ENCODE measurements at places on chromosomes 2 and 18. TPM values are rescaled to one million over a fixed set of nuclear protein-coding genes. Genes with fewer than 3 reads are reported as not detected.

Gene ONECUT2
- total RNA-seq = 0.05 TPM

Gene FRZB
- 2.2 TPM for total RNA-seq

Gene ABCG8
- total RNA-seq = not detected

Gene LINC00305
- not detected for total RNA-seq

Gene SP5
- not detected for total RNA-seq

Gene UGT1A3
- not detected for total RNA-seq

Gene HDAC4
- total RNA-seq = 16.7 TPM

DNA sequence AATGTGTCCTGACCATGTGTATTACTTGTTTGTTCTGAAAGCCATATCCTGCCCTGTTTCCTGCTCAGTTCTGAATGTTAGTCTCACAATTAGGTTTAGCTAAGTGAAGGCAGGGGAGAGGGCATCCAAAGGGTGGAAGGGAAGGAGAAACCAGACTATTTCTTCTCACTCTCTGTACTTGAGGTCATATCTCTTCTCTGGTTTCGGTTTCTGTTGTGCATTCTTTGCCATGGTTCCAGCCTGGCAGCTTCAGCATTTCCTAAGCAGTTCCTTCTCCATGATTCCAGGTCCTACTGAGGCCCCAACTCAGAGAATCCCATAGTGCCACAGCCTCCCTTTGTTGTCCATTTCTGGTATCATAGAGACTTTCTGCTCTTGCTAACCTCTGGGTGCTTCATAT is 40.3 kb upstream of the HNMT start:
- DNase-seq = no peak

GRCh38 chr2:142769761-142770160 is 107.7 kb upstream of the KYNU start:
- DNase-seq = no peak

DNA sequence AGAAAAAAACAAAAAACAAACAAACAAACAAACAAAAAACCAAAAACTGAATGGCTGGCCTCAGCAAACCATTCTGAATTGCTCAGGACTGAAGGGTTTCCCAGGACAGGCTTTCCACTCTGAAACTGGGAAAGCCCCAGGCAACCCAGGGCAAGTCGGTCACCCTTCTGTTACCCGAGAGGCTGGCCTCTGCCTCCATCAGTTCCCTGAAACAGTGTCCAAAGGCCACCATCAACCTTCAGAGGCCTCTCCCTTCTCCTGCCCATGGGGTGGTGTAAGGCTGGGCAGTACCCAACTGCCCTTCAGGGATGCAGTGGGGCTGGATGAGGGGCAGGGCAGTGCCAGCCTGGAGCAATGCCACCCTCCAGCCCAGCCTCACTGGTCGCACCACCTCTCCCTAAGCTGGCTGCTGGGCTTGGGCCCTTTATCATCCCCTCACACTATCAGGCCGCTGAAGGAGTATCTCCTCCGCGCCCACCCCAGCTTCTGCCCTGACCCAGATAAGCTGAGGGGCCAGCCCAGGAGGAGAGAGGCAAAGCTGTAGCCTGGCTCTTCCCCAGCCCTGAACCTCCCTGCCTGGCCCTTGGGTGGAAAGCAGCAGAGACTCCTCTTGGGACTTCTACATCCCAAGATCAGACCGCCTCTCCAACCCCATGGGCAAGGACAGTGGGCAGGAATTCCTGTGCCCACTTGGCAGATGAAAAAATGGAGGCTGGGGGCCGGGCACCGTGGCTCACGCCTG is 35.9 kb downstream of the ZFP36L2 start:
- DNase-seq = no peak

DNA sequence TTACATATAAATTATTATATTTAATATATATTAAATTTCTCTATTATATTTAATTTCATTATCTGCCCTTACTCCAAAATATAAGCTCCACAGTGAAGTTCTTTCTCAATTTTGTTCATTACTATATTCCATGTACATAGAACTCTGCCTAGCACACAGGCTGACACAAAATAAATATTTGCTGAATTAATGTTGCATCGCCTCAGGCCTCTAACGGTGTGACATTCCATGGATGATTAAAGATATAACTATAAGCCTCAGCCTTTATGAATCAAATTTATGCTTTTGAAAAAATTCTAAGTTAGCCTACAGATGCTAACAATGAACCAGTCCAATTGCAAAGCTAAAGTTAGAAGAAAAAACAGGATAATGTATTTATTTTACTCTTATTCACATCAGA is 1337.2 kb upstream of the NRXN1 start:
- no peak for DNase-seq

- no peak for DNase-seq
These were observed 34.3 kb upstream of the MRPL19 start for GRCh38 chr2:75612108-75612861.

GRCh38 chr18:39053571-39053970 is 1488.0 kb upstream of the CELF4 start:
- DNase-seq = no peak

DNA sequence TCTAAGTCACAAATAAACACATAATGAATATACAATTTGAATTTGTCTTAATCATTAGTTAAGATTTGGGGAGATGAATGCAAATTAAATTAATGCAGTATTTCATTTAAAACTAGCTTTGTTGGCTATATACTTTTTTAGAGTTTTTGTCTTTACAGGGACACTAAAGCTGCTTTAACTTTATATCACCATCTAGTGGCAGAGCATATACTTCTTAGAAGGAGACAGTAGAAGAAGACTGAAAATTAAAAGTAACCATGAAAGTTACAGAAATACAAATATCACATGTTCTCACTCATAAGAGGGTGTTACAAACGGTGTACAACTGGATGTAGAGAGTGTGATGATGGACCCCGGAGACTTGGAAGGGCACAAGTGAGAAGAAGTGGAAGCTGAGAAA is 268.3 kb upstream of the NETO1 start:
- no peak for DNase-seq

GRCh38 chr2:26086779-26087178 is 52.9 kb downstream of the RAB10 start:
- DNase-seq = no peak

- DNase-seq = no peak
These were observed 150.9 kb downstream of the CD8B2 start for GRCh38 chr2:106638043-106638442.

- DNase-seq = no peak
These were observed 9.0 kb downstream of the FOXI3 start for GRCh38 chr2:88443353-88443938.

- no peak for DNase-seq
These were observed 16.3 kb downstream of the WDPCP start for GRCh38 chr2:63572001-63572400.

GRCh38 chr18:6982398-6982797 is 135.2 kb downstream of the LAMA1 start:
- DNase-seq = no peak

DNA sequence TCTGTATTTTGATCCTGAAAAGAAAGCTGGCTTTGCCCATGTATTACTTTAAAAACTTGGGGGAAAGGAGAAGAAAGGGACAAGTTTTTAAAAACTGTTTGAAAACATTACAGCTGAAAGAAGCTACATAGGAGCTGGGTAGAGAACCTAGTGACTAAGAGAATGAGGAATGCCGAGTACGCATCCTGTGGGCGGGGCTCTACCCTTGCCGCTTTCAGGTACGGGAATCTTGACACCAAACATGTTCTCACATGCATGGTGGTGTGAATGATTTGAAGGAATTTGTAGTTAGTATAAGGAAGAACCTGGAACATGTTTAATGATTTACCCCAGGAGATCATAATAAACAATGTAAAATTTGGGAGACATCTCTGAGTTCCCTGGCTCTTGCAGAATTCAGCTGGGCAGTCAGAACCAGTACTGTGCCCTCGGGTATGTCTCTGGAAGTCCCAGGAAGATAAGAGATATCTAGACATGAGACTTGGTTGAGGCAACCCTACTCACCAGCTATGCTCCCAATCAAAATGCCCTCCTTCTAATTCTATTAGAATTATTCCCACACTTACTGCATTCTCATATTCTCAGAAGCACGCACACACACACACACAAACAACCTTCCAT is 16.5 kb upstream of the TGFA start:
- DNase-seq = no peak

- no peak for DNase-seq
These were observed 279.8 kb downstream of the RBM43 start for GRCh38 chr2:150981826-150982225.

GRCh38 chr2:1024981-1025380 is 74.3 kb downstream of the SNTG2 start:
- no peak for DNase-seq

DNA sequence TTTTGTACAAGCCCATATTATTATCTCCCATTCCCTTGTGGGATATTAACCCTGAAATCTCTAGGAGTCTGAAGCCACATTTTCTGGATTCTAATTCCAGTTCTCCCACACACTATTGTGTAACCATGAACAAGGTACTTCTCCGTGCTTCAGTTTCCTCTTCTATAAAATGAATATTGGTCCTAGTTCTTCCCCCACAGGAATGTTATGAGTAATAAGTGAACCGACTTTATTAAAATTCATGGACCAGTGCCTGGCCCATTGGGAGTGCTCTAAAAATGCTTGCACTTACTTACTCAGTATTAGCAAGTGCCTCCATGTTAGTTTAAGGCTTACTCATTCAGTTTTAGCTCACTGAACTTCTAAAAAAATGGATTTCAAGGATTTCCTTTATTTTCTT is 1.4 kb upstream of the ACMSD start:
- DNase-seq = no peak

DNA sequence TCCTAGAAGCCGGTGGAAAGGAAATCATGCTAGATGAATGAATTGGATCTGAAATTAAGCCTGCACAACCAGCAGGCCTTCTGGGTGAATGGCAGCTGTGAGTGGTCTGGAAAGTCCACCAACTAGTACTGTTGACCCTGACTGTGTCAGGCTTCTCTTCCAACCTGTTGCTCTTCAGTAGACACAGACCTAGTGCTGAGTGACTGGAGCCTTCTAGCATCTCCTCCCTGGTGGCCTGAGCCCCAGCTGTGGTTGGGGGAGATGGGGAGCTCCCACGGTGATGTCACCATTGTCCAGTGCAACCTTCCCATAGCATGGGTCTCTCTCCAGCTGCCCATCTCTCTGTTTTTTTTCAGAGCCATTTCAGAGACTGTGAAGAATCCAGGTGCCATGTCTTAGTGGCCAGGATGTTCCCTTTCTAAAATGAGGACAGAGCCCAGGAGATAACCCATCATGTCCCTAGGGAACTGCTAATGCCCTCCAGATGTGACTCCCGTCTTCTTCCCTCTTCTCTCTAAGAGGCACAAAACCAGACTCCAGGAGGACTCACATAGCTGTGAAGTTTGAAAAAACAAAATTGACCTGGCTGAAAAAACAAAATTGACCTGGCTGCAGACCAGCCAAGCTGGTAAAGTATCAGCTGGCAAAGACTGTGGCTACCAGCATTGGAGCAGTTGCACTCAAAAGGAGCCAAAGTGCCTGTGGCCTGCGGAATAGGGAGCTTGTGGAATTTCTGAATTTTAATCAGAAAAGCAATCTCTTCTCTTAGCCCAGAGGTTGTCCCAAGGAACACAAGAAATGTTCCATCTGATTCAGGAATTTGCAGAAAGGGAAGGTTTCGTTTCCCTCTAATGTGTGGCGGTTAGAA is 67.4 kb upstream of the RPL31 start:
- DNase-seq = no peak

Measured in heart left ventricle (tissue), 16 donors.